T1000 (cell line): ENCODE measurements at places on chromosomes 13 and 19.

- no peak for DNase-seq
Measured at GRCh38 chr19:4748589-4748988, 24.9 kb upstream of the DPP9 start.

GRCh38 chr19:47221080-47221841 is 9.7 kb downstream of the BBC3 start:
- DNase-seq, result no peak

GRCh38 chr13:53141336-53141735 is 112.7 kb downstream of the OLFM4 start:
- DNase-seq, result no peak

DNA sequence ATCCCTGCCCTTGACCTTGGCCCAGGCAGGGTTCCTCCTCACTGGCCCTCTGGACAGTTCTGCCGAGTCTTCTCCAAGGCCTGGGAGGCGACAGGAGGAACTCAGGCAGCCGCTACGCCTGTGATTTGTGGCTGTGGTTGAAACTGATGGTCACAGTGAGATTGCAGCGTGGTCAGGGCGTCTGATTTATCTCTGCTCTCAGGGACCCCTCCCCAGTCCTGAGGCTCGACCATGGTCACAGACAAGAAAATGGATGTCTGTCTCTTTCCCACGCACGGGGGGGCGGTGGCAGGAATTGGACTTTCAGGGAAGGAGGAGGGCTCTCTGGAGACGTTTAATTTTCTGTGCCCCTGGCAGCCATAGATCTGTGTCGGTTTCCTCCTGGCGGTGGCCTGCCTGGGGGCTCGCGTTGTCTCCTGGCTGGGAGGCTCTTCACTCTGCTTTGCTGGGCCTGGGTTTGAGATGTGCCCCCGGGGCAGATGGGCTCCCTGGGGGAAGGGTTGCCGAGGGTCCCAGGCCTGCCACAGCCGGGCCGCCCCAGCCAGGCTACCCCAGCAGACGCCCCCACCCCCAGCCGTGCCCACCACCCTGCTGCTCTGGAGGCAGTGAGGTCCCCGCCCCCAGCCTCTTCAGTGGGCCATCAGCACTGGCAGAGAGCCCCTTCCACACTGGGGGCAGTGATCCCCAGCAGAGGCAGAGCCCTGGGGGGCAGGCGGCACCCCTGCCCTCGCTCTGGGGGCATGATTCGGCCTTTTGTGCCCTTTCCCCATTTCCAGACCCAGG is 167.4 kb downstream of the KDM4B start:
- no peak for DNase-seq

DNA sequence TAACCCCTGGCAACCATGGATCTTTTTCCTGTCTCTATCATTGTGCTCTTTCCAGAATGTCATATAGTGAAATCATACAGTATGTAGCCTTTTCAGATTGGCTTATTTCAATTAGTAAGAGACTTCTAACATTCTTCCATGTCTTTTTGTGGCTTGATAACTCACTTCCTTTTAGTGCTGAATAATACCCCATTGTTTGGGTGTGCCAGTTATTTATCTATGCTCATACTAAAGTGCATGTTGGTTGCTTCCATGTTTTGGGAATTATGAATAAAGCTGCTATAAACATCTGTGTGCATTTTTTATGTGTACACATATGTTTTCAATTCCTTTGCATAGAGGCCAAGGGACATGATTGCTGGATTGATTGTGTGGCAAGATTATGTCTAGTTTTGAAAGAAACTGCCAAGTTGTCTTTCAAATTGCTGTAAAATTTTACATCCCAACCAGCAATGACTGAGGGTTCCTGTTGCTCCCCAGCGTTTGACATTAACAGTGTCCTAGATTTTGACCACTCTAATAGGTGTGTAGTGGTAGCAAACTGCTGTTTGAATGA is 358.9 kb downstream of the ITGBL1 start:
- DNase-seq, result no peak

DNA sequence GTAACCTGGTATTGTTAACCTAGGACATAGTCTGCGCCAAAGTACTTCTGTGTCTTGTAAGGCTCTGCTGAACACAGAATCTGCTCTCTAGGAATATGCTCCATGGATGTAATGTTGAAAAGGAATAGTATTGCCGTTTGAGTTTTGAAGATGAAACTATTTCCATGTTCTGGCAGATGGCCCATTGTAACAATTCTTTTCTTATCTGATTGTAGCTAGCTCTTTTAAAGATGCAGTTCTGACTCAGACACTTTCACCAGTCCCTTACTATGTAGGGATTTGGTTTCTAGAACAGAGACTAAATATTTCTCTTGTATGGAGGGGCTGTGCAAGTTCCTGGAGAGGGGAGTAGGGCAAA is 185.6 kb downstream of the MTUS2 start:
- DNase-seq, result no peak

DNA sequence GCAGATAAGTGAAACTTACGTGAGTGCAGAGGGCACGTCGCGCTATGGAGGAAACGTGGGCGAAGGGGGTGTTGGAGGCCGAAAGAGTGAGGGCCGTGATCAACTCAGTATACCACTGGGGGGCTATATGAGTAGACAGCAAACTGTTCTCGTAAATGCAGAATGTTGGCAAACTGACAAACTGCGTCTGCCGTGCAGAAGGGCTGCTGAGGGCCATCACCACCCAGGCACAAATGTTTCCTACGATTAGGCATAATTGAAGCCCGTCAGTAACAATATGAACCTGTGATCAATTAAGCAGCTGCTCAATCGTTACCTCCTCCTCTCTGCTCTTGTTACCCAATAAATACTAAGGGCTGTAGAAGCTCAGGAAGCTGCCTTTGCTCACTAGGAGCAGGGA is 17.3 kb upstream of the MADCAM1 start:
- no peak for DNase-seq

DNA sequence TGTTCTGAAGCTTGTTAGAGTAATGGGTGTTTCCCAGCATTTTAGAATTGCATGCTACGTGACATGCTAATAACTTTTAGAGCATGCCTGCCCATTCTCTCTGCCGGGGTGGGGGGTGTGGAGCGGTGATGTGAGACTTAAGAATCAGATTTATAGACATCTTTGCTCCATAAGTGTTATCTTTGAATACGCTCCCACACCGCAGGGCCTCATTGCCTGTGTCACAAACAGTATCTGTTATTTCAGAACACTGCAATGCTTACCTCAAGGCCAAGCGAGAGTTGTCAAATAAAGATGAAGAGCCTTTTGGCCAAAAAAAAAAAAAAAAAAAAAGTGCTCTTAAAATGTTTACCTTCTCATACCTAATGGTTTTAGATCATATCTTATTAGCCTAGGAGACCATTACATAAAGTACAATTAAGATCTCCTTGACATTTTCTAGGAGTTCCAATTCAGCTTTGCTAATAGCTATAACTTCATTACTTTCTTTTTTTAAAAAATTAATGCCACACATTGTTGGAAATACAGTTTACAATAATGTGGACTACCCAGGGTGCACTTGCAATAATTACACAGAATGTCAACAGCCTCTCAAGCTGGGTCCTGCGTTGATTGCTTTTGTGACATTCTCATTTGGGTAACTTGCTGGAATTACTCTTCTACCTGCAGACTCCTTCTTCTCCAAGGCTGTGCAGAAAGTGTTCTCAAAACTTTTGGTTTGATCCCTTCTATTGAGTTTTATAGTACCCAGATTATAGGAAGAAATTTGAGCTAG is 525.3 kb downstream of the KLF12 start:
- DNase-seq, result no peak
